ENCODE measurements at places on chromosomes 6 and 20.
A peak's percentile ranks its signal among the peaks of the same experiment; 100 is the strongest.

GRCh38 chr20:60052322-60052721 lies 94.1 kb downstream of the CDH26 start:
- DNase-seq, result no peak

- no peak for DNase-seq
Measured at GRCh38 chr6:21103626-21104224, 489.8 kb upstream of the SOX4 start.

GRCh38 chr6:11820821-11821220 lies 42.2 kb upstream of the ADTRP start:
- DNase-seq, result no peak

DNA sequence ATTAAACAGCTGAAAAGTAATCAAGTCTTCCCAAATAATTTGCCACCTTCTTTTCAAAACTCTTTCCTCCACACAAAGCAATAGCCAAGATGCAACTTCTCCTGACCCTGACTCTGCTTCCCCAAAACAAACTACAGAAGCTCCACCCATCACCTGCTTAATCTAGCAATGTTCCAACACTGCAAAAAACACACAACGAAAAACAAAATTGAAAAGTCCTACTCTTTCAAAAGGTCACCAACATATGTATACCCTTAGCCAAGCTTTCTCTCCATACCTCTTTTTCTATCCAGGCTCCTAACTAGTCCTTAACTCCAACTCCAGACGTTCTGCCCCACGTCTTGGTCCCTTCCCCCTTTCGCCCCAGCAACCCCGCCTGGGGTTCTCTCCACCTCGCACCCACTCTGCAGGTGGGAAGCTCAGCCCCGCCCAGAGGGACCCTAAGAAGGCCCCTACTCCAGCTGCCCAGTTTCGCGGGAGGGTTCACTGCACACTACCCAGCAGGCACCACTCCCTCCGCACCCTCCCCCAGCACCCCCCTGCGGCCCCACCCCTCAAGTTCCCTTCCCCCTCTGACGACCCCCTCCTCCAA lies 717 bp downstream of the CSNK2A1 start:
- DNase-seq, result peak; percentile 25

DNA sequence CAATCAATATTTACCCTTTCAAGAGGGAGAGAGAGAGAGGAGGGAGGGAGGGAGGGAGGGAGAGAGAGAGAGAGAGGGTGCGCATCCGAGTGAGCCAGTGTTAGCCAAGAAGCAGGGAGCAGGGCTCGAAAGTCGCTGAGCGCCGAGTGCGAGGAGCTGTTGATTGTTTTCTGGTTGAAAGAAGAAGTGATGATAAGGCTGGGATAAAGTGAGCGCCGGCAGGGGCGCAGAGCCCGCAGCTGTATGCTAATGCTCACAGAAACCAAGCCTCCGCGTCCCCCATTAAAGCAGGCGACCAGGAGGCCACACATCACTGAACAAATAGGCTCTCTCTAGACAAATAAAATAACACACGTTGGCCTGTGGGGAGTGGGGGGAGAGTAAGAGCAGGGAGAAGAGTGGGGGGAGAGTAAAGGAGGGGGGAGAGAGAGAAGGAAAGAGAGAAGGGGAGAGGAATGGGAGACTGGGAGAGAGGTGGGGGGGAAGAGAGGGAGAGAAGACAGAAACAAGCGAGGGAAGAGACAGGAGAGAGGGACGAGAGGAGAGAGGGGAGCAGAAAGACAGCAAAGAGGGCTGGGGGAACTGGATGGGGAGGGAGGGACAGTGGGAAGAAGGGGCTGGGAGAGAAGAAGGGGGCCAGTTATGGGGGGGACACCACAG lies 5.0 kb upstream of the INSM1 start:
- no peak for DNase-seq

GRCh38 chr20:52665441-52665840 lies 306.7 kb upstream of the TSHZ2 start:
- DNase-seq, result no peak
